ENCODE measurements at places on chromosomes 1 and 21.

DNA sequence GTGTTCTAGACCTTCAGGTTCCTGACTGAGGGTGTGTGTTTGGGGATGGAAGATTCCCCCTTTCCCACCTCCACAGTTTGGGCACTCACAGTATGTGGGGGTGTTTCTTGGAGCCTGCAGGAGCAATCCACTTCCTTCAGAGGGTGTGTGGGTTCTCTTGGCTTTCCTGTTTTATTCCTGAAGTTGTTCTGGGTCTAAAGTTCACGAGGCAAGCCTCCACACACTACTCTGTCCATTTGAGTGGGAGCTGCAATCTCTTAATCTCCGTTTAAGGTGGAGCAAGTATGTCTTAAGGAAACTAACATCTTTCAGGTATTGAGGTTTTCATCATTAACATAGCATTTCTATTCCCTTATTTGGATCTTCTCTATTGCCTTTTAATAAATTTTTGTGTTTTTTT, 141.8 kb downstream of the TENT5C start:
- DNase-seq, result no peak

- no peak for DNase-seq
Observed at GRCh38 chr1:167418391-167418790, 99.9 kb downstream of the CD247 start.

- peak; percentile 76 for DNase-seq
Observed at GRCh38 chr1:32071758-32072621, 749 bp upstream of the TMEM39B start.

DNA sequence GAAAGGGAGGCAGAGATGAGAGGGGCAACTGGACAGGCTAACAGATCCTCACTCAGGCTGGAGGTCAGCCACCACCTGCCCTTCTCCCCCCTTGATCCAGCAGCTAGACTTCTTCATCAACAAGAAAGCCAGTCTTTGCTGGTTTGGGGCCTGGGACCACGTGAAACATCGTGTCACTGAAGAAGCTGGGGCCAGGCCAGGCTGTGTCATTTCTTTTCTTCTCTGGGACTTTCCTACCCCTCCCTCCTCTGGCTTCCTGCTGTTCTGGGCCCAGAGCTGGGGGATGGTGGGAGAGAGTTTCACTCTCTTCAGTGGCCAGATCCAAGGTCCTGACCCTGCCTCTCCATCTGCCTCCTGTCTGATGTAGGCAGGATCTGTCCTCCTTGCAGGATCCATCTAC, 18.1 kb upstream of the SLC26A9 start:
- no peak for DNase-seq

DNA sequence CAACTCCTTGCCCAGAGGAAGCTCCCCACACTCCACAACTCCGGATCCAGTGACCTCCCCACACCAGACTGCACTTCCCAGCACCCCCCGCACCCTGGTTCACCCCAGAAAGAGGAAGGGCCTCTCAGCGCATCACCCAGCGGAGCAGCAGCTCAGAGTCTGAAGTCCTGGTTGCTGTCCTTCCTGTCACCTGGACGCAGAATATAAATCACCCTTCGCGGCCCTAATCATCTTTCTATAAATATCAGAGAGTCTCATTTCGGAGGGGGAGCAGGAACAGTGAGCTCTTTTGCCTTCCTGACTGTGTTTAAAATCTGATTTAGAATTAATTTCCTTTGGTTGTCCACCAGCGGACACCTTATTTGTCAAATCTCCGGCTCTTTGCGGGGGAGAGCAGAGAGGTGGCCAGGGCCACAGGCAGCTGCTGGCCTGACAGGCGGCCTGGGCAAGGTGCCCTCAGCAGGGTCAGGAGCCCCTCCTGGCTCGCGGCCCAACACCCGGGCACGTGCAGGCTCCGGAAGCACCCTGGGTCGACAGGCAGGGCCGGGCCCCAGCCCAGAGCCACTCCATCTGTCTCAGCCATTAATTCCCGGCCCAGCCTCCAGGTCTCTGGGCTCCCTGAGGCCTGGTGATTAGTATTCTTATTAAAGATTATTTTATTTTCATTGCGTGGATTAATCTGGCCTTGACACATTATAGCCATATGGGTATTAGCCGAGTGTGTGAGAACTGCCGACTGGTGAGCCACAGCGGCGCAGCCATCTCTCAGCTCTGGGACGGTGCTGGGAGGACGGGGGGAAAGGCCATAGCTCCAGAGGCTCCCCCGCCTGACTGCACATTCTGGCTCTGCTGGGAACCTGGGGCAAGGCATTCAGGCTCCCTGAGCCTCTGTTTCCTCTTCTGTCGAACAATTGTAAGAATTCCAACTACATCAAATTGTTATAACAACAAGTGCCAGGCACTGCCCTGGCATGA, 19.7 kb downstream of the EPHA8 start:
- DNase-seq, result peak; percentile 87

- no peak for DNase-seq
Observed at GRCh38 chr1:222283147-222283768, 264.6 kb downstream of the HHIPL2 start.

- no peak for DNase-seq
Observed at GRCh38 chr1:51463561-51463960, 55.5 kb downstream of the EPS15 start.

DNA sequence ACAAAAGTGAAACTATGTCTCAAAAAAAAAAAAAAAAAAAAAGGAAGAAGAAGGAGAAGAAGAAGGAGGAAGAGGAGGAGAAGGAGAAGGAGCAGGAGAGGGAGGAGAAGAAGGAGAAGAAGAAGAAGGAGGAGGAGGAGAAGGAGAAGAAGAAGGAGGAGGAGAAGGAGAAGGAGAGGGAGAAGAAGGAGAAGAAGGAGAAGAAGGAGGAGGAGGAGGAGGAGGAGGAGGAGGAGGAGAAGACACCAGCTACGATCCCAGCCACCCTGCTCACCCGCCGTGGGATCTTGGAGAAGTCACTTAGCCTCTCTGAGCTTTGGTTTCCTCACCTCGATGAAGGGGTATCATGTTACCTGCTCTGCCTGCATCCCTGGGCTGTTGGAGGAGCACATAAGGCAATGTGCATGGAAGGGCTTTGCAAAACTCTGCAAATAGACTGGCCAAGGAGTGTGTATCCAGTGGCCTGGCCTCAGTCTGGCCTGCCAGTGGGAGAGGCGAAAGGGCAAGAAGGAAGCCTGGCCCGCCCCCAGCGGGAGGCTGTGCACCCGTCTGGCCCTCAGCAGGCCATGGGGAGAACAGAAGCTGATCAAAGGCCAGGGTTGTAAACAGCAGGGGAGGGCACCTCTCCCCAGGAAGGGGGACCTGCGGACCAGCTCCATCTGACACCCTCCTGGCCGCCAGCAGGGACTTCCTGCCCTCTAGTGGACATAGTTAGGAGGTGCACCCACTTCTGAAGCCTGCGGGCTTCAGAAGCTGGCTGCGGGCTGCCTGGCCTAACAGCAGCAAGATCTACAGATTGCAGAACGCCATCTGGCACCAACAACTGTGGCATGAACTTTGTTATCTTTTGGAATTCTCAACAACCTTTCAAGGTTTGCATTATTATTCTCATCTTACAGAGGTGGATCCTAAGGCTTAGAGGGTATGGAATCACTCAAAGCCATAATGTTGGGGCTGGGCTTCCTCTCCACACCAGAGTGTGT, 19.2 kb upstream of the CDK18 start:
- peak; percentile 75 for DNase-seq

DNA sequence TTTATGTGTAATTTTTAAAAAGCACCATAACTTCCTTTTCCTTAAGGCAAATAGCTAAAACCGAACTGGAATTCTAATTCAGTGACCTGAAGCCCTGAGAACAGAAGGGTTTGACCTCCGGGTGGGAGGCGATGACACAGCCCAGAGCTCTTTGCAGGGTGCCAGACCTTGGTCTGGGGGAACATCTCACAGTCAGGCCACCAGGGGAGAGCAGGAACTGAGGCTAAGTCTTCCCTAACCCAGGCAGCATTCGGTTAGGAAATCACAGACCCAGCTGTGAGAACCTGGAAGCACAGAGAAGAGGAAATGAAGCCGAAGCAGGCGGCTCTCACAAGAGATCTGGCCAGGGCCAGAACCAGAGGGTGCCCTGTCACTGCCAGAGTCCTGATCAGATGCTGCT, 444.8 kb downstream of the TTLL7 start:
- DNase-seq, result no peak

DNA sequence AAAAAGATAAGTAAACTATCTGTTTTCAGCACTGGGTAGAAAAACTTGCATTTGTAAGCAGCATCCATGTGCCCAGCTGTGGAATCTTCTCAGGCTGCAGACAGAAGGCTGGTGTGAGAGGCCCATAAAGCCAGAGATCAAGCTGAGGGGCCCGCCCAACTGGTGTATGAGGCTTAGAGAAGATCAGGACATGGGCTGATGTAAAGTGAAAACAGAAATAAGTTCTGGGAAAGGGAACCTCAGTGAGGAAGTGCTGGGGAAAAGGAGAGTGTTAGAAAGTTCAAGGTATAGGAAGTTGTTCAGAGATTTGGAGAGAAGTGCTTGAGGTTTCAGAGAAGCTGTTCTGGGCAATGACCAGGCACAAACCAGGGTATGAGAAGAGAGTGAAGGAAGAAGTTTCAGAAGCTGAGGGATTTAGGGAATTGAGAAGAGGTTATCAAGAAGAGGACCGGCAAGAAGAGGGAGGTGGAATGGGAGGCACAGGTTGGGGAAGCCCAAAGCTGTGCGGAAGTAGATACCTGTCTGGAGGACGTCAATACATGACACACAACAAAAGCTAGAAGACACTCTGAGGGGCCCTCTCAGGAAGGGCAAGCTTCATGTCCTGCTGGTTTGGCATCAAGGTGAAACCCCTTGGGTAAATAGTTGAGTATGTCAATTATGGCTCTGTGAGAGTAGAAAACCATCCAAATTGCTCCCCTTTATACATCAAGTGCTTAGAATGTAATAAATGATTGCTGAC, 2.7 kb upstream of the CD5L start:
- DNase-seq, result no peak

DNA sequence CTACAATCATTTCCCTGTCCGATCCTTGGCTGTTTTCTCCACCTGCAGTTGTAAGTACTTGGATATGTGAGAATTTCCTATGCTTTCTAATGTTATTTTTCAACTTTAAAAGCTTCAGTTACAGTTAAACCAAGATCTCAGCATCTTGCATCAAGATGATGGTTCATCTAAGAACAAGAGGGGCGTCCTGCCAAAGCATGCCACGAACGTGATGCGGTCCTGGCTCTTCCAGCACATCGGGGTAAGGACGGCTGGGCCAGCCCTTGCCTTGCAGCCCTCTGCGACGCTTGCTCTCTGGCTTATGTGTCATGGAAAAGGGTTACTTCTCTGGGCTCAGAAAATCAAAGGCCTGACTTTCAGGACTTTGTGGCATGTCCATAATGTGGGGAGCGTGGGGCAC, 46.8 kb downstream of the PKNOX1 start:
- no peak for DNase-seq

DNA sequence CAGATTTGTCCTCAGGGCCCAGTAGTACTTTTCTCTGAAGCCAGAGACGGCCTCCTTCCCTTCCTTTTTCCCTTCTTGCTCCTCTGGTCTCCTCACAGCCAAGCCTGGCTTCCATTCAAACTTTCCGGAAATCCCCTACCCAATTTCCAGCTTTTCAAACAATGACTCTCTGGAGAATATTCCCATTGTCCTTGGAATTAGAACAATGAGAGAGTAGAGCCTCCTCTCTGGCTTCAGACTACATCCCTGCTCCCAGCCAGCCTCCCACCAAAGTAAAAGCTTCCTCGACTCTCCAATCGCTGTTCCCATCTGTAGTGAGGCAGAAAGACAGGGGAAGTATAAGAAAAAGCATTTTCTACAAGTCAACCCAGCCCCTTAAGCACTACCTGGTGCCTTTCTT, 77.7 kb upstream of the SOX13 start:
- no peak for DNase-seq

DNA sequence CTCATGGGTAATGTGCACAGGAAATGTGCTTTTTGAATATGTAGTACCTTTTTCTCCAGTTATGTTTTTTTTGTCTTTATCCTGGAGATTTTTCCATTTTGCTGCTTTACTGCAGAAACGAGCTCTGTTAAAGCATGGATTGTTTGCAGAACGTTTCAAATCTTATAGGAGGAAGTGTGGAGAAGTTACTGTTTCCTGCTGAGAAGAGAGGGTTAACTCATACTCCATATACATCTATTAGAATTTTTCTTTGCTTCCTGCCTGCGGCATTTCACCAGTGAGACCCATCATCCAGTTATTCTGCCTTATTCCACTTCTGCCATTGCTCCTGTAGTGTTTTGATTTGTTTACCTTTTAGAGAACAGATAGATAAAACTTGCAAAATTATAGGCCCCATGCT, 2.0 kb downstream of the RPRD2 start:
- no peak for DNase-seq

Measured in NCI-H1092 (cell line).